Bone marrow (tissue), 2 donors: ENCODE measurements at places on chromosomes 12 and 14.
A peak's percentile ranks its signal among the peaks of the same experiment; 100 is the strongest.

GRCh38 chr12:104870797-104871196 lies 87.3 kb downstream of the SLC41A2 start:
- DNase-seq = no peak

DNA sequence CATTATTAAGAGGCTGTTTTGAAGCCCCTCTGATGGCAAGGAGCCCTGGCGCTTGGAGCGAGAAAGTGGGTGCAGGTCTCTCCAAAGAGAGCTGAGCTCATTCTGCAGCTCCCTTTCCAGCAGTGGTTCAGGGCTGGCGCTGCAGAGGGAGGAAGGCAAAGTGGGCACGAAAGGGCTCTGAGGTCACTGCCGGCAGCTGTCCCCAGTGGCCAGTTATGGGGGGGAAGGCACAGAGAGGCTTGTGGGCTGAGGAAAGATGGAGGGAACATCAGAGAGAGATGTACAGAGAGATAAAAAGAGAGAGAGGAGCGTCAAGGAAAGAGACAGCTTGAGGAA lies 75.2 kb upstream of the TBX5 start:
- no peak for DNase-seq

GRCh38 chr12:98399532-98399931 lies 115.9 kb upstream of the TMPO start:
- peak; percentile 77 for DNase-seq

- no peak for DNase-seq
Observed at GRCh38 chr12:42757624-42758119, 168.1 kb upstream of the PRICKLE1 start.

DNA sequence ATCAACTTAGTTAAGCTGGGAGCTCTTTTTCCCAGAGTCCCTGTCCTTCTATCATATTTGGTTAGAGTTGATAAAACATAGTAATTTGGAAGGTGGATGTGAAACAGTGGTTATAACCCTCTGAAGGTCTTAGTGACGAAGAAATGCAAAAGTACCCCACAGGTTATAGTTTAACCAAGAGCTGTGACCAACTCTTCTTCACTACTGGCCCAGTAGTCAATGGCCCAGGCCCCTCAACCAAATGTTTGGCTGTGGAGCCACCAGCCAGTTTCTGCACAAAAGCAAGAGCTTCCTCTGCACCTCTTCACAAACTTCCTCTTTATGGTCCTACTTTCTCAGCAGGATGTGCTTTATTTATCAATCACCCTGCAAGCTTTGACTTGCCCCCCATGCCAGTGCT lies 132.6 kb downstream of the BMP4 start:
- DNase-seq = no peak

- no peak for DNase-seq
Observed at GRCh38 chr12:122009741-122010140, 11.9 kb upstream of the BCL7A start.

DNA sequence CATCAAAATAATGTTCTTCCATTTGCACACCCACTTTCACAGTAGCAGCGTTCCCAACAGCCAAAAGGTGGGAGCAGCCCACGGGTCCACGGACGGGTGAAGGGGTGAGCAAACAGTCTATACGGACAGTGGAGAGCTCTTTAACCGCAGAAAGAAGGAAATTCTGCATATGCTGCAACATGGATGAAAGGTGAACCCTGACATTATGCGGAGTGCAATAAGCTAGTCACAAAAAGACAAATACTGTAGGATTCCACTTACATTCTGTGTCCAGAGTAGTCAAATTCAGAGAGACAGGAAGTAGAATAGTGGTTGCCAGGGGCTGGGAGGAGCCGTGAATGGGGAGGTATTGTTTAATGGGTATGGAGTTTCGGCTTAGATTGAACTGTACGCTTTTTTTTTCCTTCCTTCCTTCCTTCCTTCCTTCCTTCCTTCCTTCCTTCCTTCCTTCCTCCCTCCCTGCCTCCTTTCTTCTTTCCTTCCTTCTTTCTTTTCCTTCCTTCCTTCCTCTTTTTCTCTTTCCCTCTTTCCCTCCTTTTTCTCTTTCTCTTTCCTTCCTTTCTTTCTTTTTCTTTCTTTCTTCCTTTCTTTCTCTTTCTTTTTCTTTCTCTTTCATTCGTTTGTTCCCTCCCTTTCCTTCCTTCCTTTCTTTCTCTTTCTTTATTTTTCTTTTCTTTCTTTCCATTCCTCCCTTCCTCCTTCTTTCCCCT lies 15.8 kb upstream of the ANKRD9 start:
- DNase-seq = no peak

DNA sequence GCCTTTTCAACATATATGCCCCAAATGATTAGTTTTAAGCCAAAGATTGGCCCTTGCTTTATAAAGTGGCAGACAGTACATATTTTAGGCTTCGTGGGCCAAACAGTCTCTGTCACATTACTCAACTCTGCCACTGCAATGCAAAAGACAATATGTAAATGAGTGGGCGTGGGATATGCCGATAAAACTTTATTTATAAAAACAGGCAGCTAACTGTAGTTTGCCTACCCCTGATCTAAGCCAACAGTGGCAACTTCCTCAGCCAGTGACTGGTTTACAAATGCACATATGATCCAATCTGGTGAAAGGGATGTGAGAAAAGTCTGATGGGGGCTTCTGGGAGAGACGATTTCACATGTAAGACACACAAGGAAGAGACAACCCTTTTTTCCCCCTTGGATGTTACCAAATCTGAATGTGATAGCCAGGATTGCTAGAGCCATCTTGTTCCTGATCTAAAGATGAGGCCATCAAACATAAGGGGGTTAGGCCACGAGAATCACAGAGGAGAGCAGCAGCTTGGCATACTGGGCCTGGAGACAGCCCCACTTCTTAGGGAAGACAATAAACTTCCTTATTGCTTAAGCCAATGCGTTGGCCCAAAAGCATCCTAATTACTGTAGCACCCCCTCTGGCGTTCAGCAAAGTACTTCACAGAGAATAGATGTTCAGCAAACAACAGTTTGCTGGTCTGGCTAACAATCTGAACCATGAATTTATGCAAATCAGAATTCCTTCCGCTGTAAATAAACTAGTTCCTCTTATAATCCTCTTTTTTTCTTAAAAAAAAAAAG lies 75.2 kb upstream of the TMCC3 start:
- no peak for DNase-seq

DNA sequence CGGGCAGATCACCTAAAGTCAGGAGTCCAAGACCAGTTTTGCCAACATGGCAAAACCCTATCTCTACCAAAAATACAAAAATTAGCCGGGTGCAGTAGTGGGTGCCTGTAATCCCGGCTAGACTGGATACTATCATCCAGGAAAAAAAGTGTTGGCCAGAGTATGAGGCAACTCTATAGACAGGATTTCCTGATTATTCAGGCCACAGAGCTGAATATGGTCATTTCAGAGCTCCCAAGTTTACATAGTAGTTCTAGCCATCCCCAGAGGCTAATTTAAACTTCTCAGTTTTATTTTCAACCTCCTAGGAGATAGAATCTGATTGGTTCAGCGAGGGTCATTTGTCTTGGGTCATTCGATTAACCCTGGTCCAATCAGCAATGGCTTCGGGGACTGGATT lies 7.3 kb downstream of the RPGRIP1 start:
- DNase-seq = no peak

- no peak for DNase-seq
Observed at GRCh38 chr12:104568935-104569334, 112.2 kb downstream of the CHST11 start.

GRCh38 chr12:21921436-21921835 lies 19.8 kb downstream of the ABCC9 start:
- DNase-seq = no peak

DNA sequence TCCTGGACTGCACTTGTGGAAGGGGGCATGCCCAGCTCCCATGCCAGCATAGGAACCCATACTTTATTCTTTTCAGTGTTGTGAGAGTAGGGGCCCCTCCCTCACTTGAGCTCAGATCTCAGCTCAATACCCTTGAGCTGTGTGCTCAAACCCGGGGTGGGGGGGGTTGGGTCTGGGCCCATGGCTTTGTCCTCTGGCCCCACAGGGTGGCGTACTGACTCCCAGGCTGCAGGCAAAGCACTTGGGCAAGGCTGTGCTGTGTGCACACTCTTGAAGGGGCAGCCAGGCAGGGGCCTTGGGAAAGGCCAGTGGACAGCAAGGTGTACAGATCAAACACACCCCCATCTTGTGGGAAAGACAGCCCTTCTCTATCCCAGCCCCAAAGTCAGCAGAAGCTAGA lies 81.8 kb downstream of the WIF1 start:
- DNase-seq = no peak

DNA sequence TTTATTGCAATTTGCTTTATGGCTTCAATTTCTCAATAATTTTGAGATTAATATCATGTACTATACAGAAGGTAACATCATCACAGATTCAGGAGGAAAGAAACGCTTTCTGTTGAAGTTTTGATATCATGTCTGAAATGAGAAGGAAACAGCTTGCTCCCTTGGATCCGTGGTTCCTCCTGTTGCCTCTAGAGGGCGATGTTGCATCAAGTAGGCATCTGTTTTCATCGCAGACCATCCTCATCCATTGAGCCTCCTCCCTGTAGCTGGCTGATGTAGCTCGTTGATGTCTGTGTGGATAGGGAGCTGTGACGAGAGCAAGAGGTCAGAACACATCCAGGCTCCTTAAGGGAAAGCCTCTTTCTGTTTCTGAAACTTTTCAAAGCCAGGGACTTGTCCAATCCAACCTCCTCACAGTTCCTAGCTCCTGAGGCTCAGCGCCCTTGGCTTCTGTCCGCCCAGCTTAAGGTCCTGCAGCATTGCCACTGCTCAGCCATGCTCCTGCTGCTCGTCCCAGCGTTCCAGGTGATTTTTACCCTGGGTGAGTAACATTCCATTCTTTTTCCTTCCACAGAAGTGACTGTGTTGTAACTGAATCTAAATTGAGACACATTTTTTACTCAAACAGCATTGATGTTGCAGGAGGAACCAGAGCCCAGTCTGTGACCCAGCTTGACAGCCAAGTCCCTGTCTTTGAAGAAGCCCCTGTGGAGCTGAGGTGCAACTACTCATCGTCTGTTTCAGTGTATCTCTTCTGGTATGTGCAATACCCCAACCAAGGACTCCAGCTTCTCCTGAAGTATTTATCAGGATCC lies 304.8 kb upstream of the OR4E1 start:
- DNase-seq = no peak

GRCh38 chr14:81342850-81343580 lies 57.1 kb downstream of the STON2 start:
- DNase-seq = no peak

- no peak for DNase-seq
Observed at GRCh38 chr14:72856530-72857266, 37.2 kb downstream of the DPF3 start.

GRCh38 chr12:32033406-32033805 lies 73.2 kb upstream of the BICD1 start:
- DNase-seq = no peak

- no peak for DNase-seq
Observed at GRCh38 chr12:2801044-2801783, 6.4 kb downstream of the FKBP4 start.

DNA sequence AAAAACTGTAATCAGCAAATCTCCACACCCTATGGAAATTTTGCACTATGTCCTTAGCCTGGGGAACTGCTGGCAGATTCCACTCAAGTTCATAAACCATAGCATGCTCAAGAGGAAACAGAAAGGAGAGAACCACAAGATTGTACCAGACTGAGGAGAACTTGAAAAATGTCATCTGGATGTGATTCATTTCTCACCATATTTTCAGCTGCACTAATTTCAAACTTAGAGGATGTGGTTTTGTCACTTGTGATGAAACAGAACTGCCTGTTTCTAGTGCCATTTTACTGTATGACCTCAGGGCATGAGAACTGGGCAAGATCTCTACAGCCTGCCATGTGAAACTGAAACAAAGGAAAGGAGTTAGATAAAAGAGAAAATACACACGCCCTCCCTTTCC lies 1493.1 kb upstream of the FLRT2 start:
- DNase-seq = no peak

DNA sequence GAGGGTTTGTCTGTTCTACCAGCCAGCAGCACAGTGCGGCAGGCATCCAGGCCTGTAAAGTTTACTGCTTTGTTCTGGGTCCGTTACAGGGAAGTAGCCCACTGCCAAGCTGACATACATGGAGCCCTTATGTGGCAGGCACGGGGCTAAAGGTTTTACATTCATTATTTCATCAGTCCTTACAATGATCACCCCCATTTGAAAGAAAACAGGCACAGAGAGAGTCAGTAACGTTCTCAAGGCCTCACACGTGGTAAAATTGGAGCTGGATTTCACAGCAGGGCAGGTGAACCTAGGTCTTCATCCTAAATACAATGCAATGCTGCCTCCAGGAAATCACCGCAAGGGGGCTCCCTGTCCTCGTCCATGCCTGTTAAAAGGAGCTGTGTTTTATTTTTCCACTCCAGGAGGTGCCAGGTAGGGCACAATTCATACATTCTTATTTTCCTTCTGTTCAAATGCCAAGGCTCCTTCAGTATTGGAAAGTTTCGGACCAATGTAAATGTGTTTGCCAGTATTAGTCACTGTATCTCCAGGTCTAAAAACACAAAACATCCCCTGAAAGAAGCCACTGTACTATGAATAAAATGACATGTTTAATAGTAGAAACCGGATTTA lies 172.2 kb upstream of the GZMB start:
- DNase-seq = no peak

DNA sequence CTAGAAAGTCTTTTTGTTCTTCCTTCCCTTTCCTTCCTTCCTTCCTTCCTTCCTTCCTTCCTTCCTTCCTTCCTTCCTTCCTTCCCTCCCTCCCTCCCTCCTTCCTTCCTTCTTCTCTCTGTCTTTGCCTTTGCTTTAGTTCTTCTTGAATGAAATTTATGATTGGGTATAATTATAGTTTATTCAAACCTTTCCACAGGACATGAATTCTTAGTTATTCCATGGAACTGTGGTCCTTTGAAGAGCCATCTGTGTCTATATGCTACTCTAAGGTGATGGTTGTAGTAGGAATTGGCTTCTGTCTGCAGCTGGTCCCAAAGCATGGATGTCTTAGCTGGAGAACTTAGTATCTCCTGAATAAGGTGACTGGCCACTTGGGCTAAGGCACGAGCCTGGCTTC lies 64.8 kb downstream of the IGF1 start:
- DNase-seq = no peak

GRCh38 chr12:124123296-124124000 lies 150.4 kb downstream of the ZNF664 start:
- DNase-seq = no peak
